ENCODE measurements at places on chromosomes 6 and 20. TPM values are rescaled to one million over a fixed set of nuclear protein-coding genes. Genes with fewer than 3 reads are reported as not detected.

ARMH2 gene
- not detected for total RNA-seq

SSTR4 gene
- total RNA-seq = not detected

DNA sequence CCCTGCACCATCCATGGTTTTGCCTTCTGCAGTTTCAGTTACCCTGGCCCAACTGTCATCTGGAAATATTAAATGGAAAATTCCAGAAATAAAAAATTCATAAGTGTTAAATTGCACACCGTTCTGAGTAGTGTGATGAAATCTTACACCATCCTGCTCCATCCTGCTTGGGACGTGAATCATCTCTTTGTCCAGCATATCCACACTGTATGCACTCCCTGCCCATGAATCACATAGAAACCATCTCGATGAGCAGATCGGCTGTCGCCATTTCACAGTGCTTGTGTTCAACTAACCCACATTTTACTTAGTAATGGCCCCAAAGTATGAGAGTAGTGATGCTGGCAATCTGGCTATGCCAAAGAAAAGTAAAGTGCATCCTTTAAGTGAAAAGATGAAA lies 105.9 kb upstream of the ID4 start:
- ATAC-seq = peak; percentile 97

- peak; percentile 71 for ATAC-seq
Measured at GRCh38 chr6:149852180-149852579, 12.0 kb downstream of the LRP11 start.

DNA sequence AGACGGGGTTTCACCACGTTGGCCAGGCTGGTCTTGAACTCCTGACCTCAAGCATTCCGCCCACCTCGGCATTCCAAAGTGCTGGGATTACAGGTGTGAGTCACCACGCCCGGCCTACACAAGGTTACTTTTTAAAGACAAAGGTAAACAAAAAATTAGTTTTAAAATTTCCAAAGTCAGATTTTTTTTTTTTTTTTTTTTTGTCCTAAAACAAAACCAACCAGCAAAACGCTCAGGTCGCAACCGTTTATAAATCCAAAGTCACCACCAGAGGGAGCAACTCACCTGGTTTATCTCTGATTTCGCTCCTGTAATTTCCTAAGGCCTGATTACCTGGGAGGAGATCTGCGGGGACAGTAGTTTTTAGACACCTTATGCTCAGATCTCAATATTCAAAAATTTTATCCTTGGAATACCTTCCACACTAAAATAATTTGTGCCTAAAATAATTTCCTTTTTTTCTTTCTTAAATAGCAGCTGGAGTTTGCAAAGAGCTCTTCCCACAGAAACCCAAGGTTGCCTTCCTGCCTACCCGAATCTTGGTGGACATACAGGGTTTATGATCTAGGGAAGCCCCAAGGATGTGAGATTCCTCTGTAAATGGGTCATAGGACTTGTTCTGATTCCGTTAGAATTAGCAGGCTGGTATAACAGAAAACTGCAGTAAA lies 19.8 kb upstream of the TREM1 start:
- peak; percentile 39 for ATAC-seq

RBBP8NL gene
- total RNA-seq = 5.1 TPM

GPSM3 gene
- 2.2 TPM for total RNA-seq

GRCh38 chr20:6265204-6265904 lies 142.5 kb upstream of the FERMT1 start:
- ATAC-seq = no peak

GRCh38 chr6:24214984-24215383 lies 89.0 kb downstream of the NRSN1 start:
- ATAC-seq = no peak

COL19A1 gene
- total RNA-seq = 0.04 TPM

- ATAC-seq = no peak
Measured at GRCh38 chr6:28682542-28682941, 156.9 kb downstream of the GPX5 start.

DNA sequence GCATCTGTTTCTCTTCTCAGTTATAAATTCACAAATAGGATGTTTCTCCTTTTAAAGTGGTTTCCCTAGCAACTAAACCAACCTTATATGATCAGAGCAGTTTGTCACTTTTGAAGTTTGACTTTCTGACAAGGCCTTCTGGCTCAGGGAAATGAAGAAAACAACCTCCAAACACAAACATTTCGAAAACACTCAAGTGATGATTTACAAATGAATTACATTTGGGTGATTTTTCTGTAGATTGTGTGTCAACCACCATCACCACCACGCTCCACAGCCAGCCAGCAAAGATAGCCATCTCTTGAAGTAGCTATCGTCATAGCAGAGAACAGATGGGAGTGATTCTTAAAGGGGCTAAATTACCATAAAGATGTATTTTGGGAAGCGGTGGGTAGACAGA lies 16.5 kb upstream of the MLIP start:
- no peak for ATAC-seq

DNA sequence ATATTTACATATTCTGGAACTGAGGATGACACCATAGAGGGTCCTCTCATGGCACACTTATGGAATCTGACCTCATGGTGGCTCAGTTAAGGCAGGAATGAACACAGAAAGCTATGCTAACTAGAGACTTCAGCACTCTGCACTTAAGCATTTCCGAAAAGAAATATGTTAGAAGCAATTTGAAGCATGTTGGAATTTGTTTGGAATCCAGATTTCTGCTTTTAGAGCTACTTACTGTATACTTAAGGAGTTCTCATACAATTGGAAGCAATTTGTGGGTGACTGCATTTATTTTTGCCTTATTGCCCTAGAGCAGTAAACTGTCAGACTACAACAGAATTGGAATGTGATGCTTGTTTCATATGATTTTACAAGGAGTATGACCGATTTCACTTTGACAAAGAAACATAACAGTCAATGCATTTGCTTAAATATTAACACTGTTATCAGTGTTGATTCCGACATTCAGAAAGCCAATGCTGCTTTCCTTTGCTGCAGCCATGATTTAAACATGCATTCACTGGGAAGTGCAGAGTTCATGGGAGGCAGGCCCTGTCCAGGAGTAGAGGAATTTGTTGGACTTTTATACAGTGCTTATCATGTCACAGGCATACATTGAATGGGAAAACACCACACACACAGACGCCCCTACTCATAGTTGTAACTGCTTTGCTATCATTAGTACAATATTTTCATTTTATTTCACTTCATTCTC lies 244.4 kb downstream of the SAMD5 start:
- ATAC-seq = no peak

CRISP2 gene
- total RNA-seq = not detected

SLC17A2 gene
- not detected for total RNA-seq

DNA sequence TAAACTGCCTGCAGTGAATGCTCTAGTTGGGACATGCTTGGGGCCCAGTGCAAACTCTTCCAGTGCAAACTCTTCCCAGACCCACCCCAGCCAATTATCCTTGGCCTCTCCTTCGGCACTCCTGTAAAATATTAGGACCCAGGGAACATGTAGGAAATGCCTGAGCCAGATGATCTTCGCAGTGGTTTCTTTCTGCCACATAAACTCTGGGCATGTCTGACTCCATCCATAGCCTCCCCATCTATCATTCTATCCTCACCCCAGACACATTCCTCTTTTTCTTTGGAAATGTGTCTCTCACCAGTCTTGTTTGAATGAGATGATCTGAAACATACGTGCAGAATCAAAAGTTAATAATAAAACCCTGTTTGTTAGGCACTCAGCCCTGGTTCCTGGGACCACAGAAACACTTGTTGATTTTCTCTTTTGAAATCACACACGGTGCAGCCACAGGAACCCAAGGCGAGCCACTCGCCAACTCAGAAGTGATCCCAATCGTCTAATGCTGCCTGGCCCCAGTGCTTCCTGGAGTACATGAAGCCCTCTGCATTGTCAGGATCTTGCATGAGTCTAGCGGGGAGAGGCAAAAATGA lies 108.9 kb upstream of the CST7 start:
- no peak for ATAC-seq

SNHG17 gene
- total RNA-seq = 32.2 TPM

SMLR1 gene
- total RNA-seq = not detected

BPIFB2 gene
- total RNA-seq = 2.0 TPM

GRCh38 chr6:80789912-80790570 lies 683.6 kb downstream of the BCKDHB start:
- no peak for ATAC-seq

TNXB gene
- total RNA-seq = 7.6 TPM

SERPINB6 gene
- total RNA-seq = 78.8 TPM

DNA sequence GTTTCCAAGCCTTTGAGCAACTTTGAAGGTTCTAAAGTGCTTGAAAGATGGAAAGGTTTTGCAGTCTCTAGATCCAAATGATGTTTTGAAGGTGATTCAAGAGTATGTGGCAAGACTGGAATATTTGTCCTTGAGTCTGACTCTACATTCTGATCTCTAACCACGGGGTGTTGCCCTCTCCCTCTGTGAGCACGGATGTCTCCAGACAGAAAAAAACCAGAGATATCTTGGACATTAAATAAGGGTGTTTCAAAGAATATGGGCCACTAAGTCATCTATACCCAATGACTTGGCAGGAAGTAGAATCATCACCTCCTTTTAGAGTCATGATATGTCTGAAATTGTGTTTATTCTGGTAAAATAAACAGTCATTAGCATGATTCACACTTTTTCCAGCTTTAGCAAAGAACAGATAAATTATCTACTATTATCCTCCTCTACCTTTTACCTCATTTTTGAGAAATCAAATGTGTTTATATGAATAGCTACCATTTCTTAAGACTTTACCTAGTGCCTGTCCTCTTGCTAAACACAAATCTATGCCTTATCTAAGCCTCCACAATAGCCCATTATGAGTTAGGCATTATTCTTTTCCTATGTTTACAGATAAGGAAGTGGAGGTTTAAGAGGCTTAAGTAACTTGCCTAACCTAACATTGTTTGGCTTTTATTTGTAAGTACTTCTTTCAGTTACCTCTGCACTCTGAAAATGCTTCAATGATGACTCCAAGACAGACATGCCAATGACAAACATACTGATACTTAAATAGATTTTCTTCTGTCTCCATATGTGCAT lies 384.4 kb downstream of the BMP2 start:
- ATAC-seq = peak; percentile 28

- ATAC-seq = no peak
Measured at GRCh38 chr6:158955255-158955654, 44.7 kb downstream of the RSPH3 start.

DNA sequence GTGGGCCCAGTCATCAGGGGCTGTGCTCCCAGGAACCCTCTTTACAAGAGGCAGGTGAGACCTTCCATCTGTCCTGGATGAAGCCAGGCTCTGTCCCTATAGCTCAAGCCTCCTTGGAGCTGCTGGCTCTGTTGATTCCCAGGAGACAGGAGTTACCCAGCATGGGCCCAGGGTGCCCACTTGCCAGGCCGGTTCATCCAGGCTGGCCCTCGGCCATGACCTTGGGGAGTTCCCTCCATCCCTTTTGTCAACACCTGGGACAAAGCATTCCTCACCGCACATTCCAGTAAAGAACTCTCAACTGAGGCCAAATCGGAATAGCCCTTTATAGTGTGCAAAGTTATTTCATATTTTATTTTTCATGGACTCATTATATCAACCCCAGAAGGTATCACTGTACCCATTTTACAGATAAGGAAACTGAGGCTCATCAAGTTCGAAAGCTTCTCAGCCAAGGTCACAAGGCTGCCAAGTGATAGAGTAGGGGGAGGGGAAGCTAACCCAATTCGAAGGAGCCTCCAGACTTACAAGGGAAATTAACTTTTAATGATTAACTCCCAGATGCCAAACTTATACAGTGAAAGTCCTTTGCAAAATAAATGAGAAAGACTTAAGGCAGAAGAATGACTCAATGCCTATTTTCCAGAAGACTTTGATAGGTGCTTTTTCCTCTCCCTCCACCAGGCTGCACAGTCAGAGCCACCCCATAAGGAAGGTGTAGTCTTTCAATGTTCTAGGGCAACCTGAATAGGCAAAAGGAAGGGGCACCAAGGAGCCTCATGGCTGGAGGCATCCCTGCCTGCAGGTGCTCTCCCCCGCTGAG lies 18.5 kb downstream of the SDC4 start:
- ATAC-seq = peak; percentile 35

ZBTB2 gene
- total RNA-seq = 5.3 TPM

GRCh38 chr6:88238901-88239300 lies 72.8 kb upstream of the CNR1 start:
- no peak for ATAC-seq

MOXD1 gene
- 31.4 TPM for total RNA-seq

GRCh38 chr20:61748376-61748775 lies 317.3 kb downstream of the TAF4 start:
- ATAC-seq = no peak

PCMT1 gene
- 43.3 TPM for total RNA-seq

DNA sequence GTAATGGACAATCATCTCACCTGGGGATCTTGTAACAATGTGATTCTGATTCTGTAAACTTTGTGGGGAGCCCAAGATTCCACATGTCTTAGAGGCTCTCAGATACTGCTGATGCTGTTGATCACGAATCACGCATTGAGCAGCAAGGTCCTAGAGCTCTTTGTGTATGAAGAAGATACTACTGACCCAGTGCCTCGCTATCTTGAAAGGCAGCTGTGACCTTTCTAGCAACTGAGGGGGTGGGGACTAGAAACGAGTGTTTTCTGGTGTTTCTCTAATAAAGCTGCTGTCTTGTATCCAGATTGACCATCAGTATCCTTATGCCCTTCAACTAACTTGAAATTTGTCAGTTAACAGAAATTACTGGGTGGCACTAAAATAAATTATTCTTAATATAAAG lies 142.9 kb downstream of the MTHFD1L start:
- no peak for ATAC-seq

SYNGAP1 gene
- 7.1 TPM for total RNA-seq

- no peak for ATAC-seq
Measured at GRCh38 chr6:11398451-11399326, 138.9 kb upstream of the TMEM170B start.

- ATAC-seq = peak; percentile 68
Measured at GRCh38 chr20:63520934-63521601, 503 bp downstream of the PPDPF start.

- no peak for ATAC-seq
Measured at GRCh38 chr6:142926177-142926493, 18.8 kb downstream of the HIVEP2 start.

DNA sequence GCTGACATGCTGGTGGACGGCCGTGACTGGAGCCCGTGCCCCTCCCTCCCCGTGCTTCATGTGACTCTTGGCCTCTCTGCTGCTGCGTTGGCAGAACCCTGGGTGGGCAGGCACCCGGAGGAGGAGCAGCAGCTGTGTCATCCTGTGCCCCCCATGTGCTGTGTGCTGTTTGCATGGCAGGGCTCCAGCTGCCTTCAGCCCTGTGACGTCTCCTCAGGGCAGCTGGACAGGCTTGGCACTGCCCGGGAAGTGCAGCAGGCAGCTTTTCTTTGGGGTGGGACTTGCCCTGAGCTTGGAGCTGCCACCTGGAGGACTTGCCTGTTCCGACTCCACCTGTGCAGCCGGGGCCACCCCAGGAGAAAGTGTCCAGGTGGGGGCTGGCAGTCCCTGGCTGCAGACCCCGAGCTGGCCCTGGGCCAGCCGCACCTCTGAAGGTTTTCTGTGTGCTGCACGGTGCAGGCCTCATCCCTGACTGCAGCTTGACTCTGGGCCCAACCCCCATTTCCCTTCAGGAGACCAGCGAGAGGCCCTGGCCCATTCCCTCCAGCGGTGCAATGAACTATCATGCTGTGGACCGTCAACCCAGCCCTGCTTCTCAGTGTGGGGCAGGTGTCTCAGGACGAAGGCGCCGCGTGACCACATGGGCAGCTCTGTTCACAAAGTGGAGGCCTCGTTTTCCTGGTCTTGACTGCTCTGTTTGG lies 8.1 kb downstream of the NPBWR2 start:
- ATAC-seq = no peak

GRCh38 chr20:726160-726559 lies 42.1 kb downstream of the SLC52A3 start:
- no peak for ATAC-seq

GRCh38 chr6:100099189-100100074 lies 105.4 kb upstream of the MCHR2 start:
- no peak for ATAC-seq

Data from esophagus mucosa (tissue), 1 donor.